ENCODE measurements at places on chromosomes 1 and 21. TPM values are rescaled to one million over a fixed set of nuclear protein-coding genes. Genes with fewer than 3 reads are reported as not detected.

The ERICH3 gene
- polyA plus RNA-seq, result not detected

The TRIM58 gene
- 0.15 TPM for polyA plus RNA-seq

DNA sequence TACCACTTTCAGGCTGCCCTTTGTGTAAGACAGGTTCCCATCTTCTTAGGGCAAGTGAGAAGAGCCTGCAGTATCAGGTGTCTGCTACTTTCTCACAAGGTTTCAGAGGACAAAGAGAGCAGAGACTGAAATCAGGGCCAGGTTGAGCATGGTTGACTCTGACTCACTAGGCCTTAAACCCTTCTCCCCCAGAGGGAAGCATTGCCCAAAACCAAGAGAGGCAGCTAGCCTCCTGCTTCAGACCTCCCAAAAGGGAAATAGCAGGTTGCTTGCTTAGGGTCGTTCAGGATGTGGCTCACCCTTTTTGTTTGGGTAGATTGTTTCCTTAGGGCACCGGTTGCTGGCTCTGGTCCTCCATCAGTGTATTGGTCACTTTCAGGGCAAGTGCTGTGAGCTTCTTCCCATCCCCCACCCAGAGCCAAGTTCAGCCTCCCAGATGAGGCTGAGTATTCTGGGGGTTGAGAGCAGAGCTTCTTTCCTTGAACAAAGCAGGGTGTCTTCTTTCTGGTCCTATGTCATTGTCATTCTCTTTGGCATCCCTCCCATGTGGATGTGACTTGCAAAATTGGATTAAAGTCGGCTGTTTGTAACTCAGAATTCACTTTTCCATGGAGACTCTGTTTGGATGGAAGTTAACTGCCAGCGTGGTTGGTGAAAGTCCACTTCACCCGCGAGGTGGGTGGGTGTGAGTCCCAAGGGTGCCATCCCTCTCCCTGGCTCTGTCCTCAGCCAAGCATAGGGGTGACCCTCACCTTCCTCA, 55.5 kb upstream of the GALNT2 start:
- no peaks in the 10 kb centered on the region for H3K4me1 ChIP-seq
- no peaks in the 10 kb centered on the region for H3K27me3 ChIP-seq
- H3K4me3 ChIP-seq, result no peak overlapping the region
- no peak overlapping the region for H3K27ac ChIP-seq

- no peak overlapping the region for H3K27ac ChIP-seq
- H3K4me1 ChIP-seq, result no peaks in the 10 kb centered on the region
- H3K4me3 ChIP-seq, result no peak overlapping the region
- peaks cover 3% of the 10 kb centered on the region for H3K36me3 ChIP-seq
- DNase-seq, result no peak
These were observed 78.4 kb downstream of the PEX14 start for GRCh38 chr1:10553118-10553517.

DNA sequence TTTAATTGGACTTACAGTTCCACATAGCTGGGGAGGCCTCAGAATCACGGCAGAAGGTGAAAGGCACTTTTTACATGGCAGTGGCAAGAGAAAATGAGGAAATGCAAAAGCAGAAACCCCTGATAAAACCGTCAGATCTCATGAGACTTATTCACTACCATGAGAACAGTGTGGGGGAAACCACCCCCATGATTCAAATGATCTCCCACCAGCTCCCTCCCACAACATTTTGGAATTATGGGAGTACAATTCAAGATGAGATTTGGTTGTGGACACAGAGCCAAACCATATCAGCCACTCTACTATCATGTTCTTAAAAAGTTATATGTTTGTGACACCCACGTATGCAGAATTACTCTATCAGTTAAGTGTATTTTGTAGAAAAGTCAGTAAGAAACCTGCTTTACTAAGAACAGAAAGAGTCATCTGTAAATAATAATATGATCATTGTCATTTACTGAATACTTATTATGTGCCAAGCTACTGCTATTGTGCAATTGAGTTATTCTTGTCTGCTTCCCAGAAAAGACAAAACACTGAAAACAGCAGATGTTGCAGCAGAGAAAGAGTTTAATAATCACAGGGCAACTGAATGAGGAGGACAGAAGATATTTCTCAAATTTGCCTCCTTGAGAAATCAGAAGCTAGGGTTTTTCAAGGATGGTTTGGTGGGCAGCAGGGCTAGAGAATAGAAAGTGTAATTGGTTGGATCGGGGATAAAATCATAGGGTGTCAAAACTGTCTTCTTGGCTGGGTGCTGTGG, 207.7 kb upstream of the FGGY start:
- no peaks in the 10 kb centered on the region for H3K36me3 ChIP-seq
- no peak for DNase-seq
- H3K4me1 ChIP-seq, result no peaks in the 10 kb centered on the region
- H3K27me3 ChIP-seq, result no peaks in the 10 kb centered on the region
- no peak overlapping the region for H3K27ac ChIP-seq
